Endothelial cell (in vitro differentiated cells): ENCODE measurements at places on chromosomes 6 and 20. TPM values are rescaled to one million over a fixed set of nuclear protein-coding genes. Genes with fewer than 3 reads are reported as not detected.
A peak's percentile ranks its signal among the peaks of the same experiment; 100 is the strongest.

- H3K4me1 ChIP-seq = peaks cover 5% of the 10 kb centered on the region
- H3K27me3 ChIP-seq = no peaks in the 10 kb centered on the region
- no peak overlapping the region for H3K27ac ChIP-seq
- H3K36me3 ChIP-seq = no peaks in the 10 kb centered on the region
- H3K4me3 ChIP-seq = no peak overlapping the region
Measured at GRCh38 chr6:126531840-126532239, 191.9 kb downstream of the CENPW start.

DNA sequence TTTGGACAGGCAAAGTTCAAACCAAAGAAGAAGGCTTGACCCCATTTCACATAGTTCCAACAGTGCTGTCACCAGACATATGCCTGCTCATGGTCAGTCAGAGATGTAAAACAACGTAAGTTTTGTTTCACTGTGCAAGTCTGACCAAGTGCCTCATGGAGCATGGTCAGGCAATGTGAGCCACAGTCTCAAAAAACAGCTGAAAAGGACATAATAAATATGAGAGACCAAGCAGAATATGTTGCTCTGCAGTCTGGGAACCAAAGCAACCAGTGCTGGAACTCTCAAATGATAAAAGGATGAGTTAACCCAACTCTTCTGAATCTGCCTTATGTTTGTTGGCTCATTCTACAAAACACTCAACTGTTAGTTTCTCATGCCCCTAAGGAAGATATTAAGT is 39.9 kb upstream of the DST start:
- peaks cover 3% of the 10 kb centered on the region for H3K4me1 ChIP-seq
- H3K27ac ChIP-seq = no peak overlapping the region
- peaks cover 7% of the 10 kb centered on the region for H3K36me3 ChIP-seq
- no peak overlapping the region for H3K4me3 ChIP-seq

PPP1R16B gene
- total RNA-seq = 46.9 TPM

FYN gene
- 474 TPM for total RNA-seq

- H3K27me3 ChIP-seq = no peaks in the 10 kb centered on the region
- peak overlapping the region; percentile 61 for H3K27ac ChIP-seq
- DNase-seq = no peak
Measured at GRCh38 chr6:125844989-125845388, 54.2 kb downstream of the NCOA7 start.

HCK gene
- 0.54 TPM for total RNA-seq
